ENCODE measurements at places on chromosomes 11 and 22.

DNA sequence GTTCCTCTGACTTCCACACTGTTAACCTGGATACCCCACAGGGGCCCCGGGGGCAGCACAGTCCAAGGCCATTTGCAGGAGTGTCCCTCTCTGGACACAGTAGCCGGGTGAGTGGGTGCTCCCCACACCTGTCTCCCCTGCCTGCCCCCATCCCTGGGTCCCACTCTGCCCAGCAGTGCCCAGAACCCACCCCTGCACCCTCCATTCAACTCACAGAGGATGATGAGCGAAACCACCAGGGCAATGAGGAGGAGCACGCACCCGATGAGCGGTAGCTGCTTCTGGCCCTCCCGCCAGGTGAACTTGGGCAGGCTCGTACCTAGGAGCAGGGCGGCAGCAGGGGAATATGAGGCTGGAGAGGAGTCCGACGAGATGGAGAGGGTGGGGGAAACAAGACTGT, 12.2 kb downstream of the TMPRSS13 start:
- DNase-seq, result peak; percentile 6
- no peak overlapping the region for H3K27ac ChIP-seq
- no peaks in the 10 kb centered on the region for H3K4me1 ChIP-seq
- H3K36me3 ChIP-seq, result no peaks in the 10 kb centered on the region
- no peak overlapping the region for H3K4me3 ChIP-seq
- H3K27me3 ChIP-seq, result no peaks in the 10 kb centered on the region

DNA sequence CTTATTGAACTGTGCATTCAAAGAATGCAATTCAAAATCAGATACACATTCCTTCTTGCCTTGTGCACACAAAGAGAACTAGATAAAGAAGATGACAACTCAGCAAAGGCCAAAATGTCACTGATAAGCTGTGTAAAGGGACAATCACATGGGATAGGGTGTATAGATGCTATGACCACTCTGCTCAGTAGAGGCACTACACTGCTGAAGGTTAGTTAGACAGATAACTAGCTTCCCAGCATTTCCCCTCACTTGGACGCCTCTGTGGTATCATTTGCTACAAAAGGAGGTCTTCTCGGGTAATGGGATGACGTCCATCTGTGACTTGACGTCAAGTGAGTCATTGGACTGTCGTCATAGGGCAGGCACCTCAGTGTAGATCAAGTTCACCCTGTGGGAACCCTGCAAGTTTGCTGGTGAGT, 424.9 kb upstream of the CCDC90B start:
- H3K27me3 ChIP-seq, result no peaks in the 10 kb centered on the region
- no peak overlapping the region for H3K27ac ChIP-seq
- no peaks in the 10 kb centered on the region for H3K36me3 ChIP-seq
- no peaks in the 10 kb centered on the region for H3K4me1 ChIP-seq
- no peak for DNase-seq

- H3K36me3 ChIP-seq, result no peaks in the 10 kb centered on the region
- no peak overlapping the region for H3K4me3 ChIP-seq
Measured at GRCh38 chr11:47398011-47398410, 10.4 kb upstream of the SLC39A13 start.

- no peaks in the 10 kb centered on the region for H3K4me1 ChIP-seq
- H3K27ac ChIP-seq, result no peak overlapping the region
- H3K4me3 ChIP-seq, result no peak overlapping the region
- no peaks in the 10 kb centered on the region for H3K36me3 ChIP-seq
- no peaks in the 10 kb centered on the region for H3K27me3 ChIP-seq
- DNase-seq, result peak; percentile 30
Measured at GRCh38 chr11:6757373-6757967, 14.3 kb downstream of the OR2AG2 start.

DNA sequence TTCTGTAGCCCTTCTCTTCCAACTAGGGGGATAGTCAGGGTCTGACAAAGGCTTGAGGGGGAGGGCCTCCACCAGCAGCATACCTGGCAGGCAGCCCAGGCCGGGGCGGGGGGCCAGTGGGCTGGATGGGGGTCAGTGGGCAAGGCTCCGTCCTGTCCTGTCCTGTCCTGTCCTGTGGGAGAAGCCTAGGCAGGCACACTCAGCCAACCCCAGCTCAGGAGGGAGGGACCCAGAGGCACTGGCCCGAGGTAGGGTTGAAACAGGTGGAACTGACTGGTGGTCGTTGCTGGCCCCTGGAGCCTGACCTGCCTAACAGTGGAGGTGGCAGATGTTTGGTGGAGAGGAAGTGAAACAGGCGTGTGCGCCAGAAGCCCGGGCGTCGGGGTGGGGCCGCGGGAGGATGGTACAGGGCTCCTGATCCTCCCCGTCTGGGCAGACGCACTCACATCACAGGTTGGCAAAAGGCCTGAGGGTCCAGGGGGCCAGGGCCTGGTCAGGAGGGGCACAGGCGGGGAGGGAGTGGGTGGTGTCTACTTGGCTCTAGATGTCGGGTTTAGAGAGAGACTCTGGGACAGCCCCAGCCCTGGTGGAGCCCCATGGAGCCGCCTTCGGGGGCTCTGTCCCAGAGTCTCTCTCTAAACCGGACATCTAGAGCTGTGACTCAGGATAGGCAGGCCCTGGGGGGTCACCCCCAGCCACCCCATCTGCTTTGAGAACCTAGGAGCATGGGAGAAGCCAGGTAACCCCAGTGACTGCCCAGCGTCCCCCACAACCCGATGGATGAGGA, 32.5 kb upstream of the GRAMD4 start:
- no peak overlapping the region for H3K4me3 ChIP-seq
- DNase-seq, result no peak
- H3K27ac ChIP-seq, result no peak overlapping the region
- no peaks in the 10 kb centered on the region for H3K4me1 ChIP-seq

- no peak overlapping the region for H3K27ac ChIP-seq
- H3K27me3 ChIP-seq, result no peaks in the 10 kb centered on the region
- H3K4me1 ChIP-seq, result peaks cover 3% of the 10 kb centered on the region
- no peak overlapping the region for H3K4me3 ChIP-seq
Measured at GRCh38 chr22:21622919-21623647, 6.7 kb downstream of the YDJC start.

DNA sequence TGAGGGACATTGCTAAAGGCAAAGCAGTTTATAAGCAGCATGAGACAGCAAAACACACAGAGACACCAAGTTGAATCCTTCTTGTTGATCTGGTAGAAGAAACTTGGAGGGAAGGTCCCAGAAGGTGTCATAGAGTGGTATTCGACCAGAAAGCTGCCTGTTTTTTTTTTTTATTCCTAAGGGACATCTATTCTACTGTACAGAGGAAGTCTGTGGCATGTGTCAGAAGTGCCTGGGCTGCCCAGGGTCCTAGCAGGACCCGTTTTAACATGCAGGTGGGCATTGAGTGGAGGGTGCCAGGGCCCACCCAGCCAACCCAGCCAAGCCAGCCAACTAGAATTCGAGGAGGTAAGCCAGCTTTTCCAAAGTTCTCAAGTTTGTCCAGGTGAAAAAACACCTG, 68.0 kb upstream of the ATXN10 start:
- H3K4me3 ChIP-seq, result no peak overlapping the region
- H3K27ac ChIP-seq, result no peak overlapping the region
- no peak for DNase-seq
- no peaks in the 10 kb centered on the region for H3K4me1 ChIP-seq

DNA sequence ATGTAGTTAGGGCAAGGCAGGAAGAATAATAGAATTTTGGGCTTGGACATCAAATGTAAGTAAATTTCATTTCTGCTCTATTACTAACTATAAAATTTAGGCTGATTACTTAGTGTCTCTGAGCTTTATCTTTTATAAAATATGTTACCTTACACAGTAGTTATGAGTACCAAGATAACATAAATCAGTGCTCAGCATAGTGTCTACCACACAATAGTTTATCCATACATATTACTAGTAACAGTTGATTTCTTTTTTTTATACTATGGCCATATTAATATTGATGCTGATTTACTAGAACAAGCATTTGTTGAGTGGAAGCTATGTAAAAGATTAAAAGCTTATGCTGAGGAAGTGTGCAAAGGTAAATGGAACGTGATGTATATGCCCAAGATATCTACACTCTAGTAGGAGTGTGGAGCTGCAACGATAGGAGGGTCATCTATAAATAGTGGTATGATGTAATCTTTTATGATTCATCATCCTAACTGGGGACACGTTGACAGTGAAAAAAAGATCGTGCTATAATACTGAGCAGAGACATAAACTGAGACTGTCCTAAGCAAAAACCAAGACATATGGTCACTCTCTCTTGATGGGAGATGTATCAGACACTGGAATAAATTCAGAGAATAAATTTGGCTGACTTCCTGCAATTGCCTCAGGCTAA, 8.7 kb upstream of the SLC5A12 start:
- no peak for DNase-seq
- no peak overlapping the region for H3K27ac ChIP-seq
- no peaks in the 10 kb centered on the region for H3K36me3 ChIP-seq
- H3K27me3 ChIP-seq, result no peaks in the 10 kb centered on the region
- H3K4me3 ChIP-seq, result no peak overlapping the region
- no peaks in the 10 kb centered on the region for H3K4me1 ChIP-seq

- DNase-seq, result peak; percentile 52
- no peaks in the 10 kb centered on the region for H3K36me3 ChIP-seq
- H3K27me3 ChIP-seq, result no peaks in the 10 kb centered on the region
- H3K4me1 ChIP-seq, result no peaks in the 10 kb centered on the region
- no peak overlapping the region for H3K4me3 ChIP-seq
Measured at GRCh38 chr11:68412593-68413475, 47.7 kb upstream of the PPP6R3 start.

- H3K27ac ChIP-seq, result no peak overlapping the region
- no peaks in the 10 kb centered on the region for H3K36me3 ChIP-seq
- H3K4me3 ChIP-seq, result no peak overlapping the region
- H3K27me3 ChIP-seq, result no peaks in the 10 kb centered on the region
Measured at GRCh38 chr22:43008509-43008908, 6.4 kb downstream of the PACSIN2 start.

GRCh38 chr11:45881708-45882368, 3.6 kb upstream of the MAPK8IP1 start:
- H3K4me1 ChIP-seq, result peaks cover 11% of the 10 kb centered on the region
- no peaks in the 10 kb centered on the region for H3K36me3 ChIP-seq
- no peak overlapping the region for H3K27ac ChIP-seq
- no peak for DNase-seq

DNA sequence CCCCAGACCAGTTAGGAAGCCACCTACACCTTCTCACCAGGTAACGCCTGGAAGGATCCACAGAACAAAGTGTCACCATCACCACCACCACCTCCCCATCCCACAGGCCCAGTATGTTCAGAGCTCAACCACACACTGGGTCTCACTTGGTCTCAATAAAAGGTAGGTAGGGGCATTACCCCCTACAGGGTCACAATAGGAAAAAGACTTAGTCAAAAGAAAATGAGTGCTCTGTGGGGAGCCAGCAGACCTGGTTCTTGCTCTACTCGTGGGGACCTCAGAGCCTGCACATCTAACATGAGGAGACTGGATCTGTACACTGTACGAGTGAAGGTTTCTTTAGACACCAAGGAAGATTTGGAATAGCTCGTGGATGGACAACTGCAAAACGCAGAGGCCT, 49.3 kb downstream of the HIRA start:
- H3K27ac ChIP-seq, result no peak overlapping the region
- no peaks in the 10 kb centered on the region for H3K4me1 ChIP-seq
- H3K4me3 ChIP-seq, result no peak overlapping the region
- no peak for DNase-seq

DNA sequence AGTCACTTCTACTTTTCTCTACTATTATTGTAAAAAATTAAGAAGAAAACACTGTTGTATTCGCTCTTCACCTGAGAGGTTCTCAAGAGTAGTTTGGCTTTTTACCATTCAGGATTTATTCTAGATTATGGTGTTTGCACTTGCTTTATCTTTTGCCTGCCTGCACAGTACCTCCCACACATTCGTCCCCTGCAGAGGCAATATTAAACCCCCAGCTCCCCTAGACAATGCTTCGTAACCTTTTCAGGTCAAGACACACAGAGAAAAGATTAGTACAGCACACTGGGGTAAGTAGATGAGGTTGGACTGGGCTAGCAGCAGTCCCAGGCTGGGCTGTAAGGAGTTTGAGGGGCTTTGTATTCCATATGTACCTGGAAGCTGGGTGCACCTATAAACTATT, 62.4 kb downstream of the TNRC6B start:
- DNase-seq, result no peak
- H3K4me1 ChIP-seq, result peaks cover 5% of the 10 kb centered on the region
- no peak overlapping the region for H3K27ac ChIP-seq
- no peaks in the 10 kb centered on the region for H3K27me3 ChIP-seq

GRCh38 chr22:38304526-38304925, 12.7 kb downstream of the CSNK1E start:
- peak overlapping the region; percentile 70 for H3K27ac ChIP-seq
- peaks cover 26% of the 10 kb centered on the region for H3K4me1 ChIP-seq
- no peak for DNase-seq
- no peaks in the 10 kb centered on the region for H3K36me3 ChIP-seq

- H3K36me3 ChIP-seq, result no peaks in the 10 kb centered on the region
- DNase-seq, result peak; percentile 62
- H3K4me3 ChIP-seq, result no peak overlapping the region
- H3K4me1 ChIP-seq, result peaks cover 4% of the 10 kb centered on the region
- H3K27ac ChIP-seq, result no peak overlapping the region
Measured at GRCh38 chr11:67439321-67440228, 2.1 kb upstream of the PTPRCAP start.

DNA sequence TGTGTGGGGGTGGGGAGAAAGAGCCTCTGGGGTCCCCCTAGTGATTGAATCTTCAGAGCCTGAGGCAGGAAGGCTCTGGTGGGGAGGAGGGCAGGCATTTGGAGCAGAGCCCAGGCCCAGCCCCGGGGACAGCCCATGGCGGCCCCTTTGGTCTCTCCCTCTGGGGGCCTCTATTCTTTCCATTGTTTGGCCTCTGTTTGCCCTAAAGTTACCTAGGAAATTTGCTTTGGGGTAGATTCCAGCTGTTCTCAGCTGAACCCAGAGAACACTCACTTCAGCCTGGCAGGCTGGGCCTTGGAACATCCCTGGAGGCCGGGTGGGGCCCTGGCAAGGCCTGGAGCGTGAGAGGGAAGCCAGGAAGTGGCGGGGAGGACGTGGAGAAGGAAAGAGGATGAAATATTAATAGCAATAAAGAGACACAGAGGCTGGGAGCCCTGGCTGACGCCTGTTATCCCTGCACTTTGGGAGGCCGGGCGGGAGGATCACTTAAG, 22.9 kb upstream of the A4GALT start:
- no peak overlapping the region for H3K4me3 ChIP-seq
- DNase-seq, result peak; percentile 88
- H3K27me3 ChIP-seq, result no peaks in the 10 kb centered on the region
- peaks cover 12% of the 10 kb centered on the region for H3K4me1 ChIP-seq

DNA sequence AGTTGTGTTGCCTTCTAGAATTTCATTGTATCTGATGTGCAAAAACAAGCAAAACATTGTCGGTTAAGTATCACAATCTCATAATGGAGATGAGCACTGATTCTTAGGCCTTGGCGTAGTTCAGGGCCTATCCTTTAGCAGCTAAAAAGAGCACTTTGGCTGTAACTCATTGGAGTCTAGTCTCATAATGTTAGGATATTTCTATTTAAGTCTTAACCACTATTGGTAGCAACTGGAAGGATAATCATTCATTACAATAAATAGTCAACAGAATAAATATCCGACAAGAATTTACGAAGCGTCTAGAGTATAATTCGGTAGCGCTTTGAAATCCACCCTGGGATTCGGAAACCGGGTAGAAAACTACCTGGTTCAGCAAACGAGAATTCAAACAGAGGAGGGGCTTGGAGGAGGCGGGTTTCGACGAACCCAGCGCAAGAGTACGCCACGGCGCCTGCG, 461 bp upstream of the EED start:
- no peaks in the 10 kb centered on the region for H3K27me3 ChIP-seq
- H3K36me3 ChIP-seq, result no peaks in the 10 kb centered on the region
- peak; percentile 84 for DNase-seq
- H3K4me1 ChIP-seq, result no peaks in the 10 kb centered on the region
